ENCODE measurements at places on chromosomes 1 and 21.
A peak's percentile ranks its signal among the peaks of the same experiment; 100 is the strongest.

GRCh38 chr1:35675773-35676172, 34.4 kb upstream of the PSMB2 start:
- DNase-seq: no peak

- DNase-seq: no peak
These were observed 4.7 kb upstream of the PCSK9 start for GRCh38 chr1:55034476-55035133.

DNA sequence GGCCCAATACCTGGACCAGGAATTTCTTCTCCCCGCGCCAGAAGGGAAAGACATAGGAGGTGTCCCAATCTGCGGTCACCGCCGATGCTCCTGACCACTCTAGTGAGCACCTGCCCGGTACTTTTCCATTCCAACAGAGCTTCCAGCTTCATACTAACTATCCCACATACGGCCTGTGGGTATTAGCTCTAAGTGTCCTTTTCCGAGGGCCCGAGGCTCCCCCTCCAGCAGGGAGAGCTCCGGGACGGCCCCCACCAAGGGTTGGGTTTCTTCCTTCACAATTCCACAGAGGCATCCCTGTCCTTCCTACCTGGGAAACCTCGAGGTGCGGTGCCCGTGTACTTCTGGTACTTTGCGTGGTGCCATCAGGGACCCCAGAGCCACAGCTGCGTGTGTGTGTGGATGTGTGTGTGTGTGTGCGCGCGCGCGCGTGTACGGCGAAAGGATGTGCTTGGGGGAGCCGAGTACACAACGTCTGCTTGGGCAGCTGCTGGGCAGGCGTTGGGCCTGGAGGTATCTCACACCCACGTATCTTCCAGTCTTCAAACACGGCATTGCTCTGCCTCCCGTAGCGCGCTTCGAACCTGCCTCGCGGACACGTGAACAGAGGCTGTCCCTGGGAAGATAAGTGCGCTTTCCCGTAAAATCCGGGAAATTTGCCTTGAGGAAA, 2.4 kb upstream of the SIM2 start:
- DNase-seq: no peak

GRCh38 chr1:942411-942821, 16.6 kb downstream of the NOC2L start:
- DNase-seq: peak; percentile 69

- no peak for DNase-seq
These were observed 297.5 kb downstream of the DUSP10 start for GRCh38 chr1:221444346-221444745.

DNA sequence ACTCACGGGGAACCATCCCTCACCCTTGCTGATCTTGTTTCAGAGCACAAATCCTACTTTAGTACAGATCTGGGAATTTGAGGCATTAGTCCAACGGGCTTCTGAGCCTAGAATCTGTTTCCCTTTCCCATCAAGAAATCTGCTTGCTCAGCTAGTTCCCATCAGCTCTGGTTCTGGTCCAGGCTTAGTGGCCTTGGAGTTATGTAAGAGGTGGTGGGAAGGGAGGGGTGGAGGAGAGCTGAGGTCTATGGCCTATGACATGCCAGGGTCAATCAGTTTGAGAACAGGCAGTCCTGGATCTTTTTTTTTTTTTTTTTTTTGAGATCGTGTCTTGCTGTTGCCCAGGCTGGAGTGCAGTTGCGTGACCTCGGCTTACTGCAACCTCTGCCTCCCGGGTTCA, 4.1 kb downstream of the GSTM1 start:
- DNase-seq: no peak
